Stimulated activated CD8-positive, alpha-beta memory T cell treated with anti-CD3 and anti-CD28 coated beads, Interleukin-4, amount 100 ng/mL, for 1 hour (primary cell): ENCODE measurements at places on chromosomes 13 and 19.

DNA sequence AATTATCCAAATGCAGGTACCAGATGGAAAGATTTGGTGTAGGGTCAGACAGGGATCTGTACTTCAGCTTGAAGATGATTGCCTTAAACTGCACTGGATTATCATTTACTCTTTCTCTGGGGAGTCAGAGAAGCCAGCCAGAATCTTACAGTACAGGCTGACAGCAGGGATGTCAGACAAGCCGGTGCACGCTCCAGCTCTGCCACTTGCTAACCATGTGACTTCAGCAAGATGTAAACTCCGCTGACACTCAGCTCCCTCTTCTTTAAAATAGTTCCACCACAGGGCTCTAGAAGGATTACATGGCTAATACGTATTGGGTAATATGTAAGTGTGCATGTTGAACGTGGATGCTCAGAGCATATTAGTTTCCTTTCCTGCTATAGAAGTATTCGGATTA lies 251.4 kb upstream of the MAB21L1 start:
- no peak for DNase-seq

DNA sequence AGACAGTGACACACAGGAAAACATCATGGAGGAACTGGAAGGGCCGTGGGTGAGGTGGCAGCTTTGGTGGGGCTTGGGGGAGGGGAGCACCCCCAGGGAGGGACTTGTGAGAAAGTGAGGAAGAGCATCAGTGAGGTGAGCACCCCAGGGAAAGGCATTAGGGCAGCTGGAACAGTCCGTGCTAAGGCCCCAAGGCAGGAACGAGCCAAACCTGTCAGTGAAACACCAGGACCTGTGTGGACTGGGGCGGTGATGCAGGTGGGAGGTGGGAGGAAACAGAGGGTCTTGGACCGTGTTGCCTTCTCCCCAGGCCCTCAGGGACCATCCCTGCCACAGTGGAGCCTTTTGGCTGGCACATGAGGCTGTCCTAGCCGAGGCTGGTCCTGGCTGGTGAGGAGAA lies 17.3 kb upstream of the SLC7A10 start:
- DNase-seq = no peak

GRCh38 chr13:79190932-79191331 lies 215.1 kb downstream of the RBM26 start:
- no peak for DNase-seq

DNA sequence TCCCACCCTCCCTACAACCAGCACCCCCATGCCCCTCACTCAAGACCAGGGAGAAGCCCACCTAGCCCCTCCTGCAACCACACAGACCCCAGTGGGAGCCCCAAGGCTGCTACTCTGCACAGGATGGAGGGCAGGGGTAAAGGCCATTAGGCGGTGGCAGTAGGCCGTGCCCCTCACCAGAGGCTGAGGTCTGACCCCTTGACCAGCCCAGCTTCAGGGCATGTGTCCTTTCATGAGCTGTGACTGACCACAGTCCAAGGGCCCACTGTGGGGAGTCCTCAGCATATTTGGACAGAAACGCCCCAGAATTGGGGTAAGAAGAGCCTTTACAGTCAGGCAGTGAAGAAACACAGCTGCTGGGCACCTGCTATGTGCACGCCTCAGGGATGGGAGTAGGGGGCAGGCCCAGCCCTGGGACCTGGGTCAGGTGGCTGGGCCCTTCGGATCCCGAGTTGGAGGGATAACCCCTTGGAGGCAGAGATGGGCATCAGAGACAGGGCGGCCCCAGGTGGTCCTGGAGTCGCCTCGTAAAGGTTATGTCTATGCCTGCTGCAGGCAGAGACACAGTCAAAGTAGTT lies 1.7 kb upstream of the RPS5 start:
- no peak for DNase-seq

DNA sequence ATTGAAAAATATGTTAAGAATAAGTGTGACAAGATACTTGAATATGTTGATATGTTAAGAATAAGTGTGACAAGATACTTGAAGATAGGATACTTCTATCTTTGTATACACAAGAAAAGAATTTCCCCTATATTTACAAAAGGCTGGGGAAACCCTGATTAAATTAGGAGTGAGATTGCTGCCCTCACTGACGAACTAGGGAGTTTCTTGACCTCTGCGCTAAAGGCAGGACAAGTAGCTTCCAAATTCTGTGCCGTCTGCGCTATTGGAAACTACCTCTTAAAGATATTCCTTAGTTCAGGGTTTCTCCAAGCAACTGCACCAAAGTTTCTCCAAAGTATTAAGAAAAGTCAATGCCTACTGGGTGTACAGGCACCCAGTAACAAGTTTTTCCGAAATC lies 730 bp downstream of the ZNF260 start:
- DNase-seq = no peak

GRCh38 chr19:23981863-23982262 lies 67.2 kb downstream of the ZNF726 start:
- DNase-seq = no peak
